ENCODE measurements at places on chromosomes 7 and 10. TPM values are rescaled to one million over a fixed set of nuclear protein-coding genes. Genes with fewer than 3 reads are reported as not detected.

Gene SCRN1
- 48.1 TPM for total RNA-seq

Gene VWA2
- total RNA-seq: not detected

Gene STEAP1
- total RNA-seq: 0.86 TPM

GRCh38 chr7:33921216-33921938, 16.0 kb downstream of the BMPER start:
- DNase-seq: no peak

Gene TFR2
- 7.5 TPM for total RNA-seq
